Caco-2 (cell line): ENCODE measurements at places on chromosomes 2 and 18. TPM values are rescaled to one million over a fixed set of nuclear protein-coding genes. Genes with fewer than 3 reads are reported as not detected.
A peak's percentile ranks its signal among the peaks of the same experiment; 100 is the strongest.

The CCDC68 gene
- 6.9 and 7.6 TPM in 2 replicates for total RNA-seq

The LYPD1 gene
- total RNA-seq: 15.8 and 18.2 TPM in 2 replicates

The PKP4 gene
- total RNA-seq: 140 and 147 TPM in 2 replicates

The CCDC141 gene
- 11.5 and 16.6 TPM in 2 replicates for total RNA-seq

The CELF4 gene
- total RNA-seq: 0.11 TPM in 1 of 2 replicates, not detected in the other

The CNGA3 gene
- total RNA-seq: not detected in 2 replicates

The PLCL1 gene
- 1.6 TPM in 2 replicates for total RNA-seq

GRCh38 chr2:181241797-181242196 lies 215.4 kb upstream of the ITGA4 start:
- H3K36me3 ChIP-seq: no peaks in the 10 kb centered on the region
- no peak overlapping the region for H3K27ac ChIP-seq
- no peaks in the 10 kb centered on the region for H3K4me1 ChIP-seq
- H3K4me3 ChIP-seq: no peak overlapping the region
- H3K27me3 ChIP-seq: no peaks in the 10 kb centered on the region
- no peak for DNase-seq

DNA sequence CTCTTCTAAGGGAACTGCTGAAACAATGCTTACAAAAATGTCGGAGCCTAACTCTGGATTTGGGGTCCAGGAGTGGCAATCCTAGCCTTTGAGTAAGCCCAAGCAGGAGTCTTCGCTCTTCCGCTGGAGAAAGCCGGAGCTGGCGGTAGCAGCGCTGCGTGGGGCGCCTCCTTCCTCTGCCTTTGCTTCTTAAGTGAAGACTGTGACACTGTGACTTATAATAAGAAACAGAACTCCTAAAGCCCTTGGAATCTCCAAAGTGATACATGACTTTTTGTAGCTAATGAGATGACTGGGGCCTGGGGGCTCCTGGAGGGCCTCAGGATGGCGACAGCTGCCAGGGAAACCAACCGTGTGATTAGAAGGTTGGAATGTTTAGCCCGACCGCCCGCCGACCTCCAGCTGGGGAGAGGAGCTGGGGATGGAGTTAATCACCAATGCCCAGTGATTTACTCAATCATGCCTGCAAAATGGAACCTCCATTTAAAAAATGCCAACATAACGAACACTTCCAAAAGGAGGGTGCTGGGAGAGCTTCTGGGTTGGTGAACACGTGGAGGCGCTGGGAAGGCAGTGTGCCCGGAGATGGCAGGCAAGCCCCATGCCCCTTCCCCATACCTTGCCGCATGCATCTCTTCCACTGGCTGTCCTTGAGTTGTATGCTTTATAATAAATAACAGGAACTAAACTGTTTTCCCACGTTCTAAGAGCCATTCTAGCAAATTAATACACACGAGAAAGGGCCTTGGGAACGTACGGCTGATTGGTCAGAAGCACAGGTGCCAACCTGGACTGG lies 29.0 kb upstream of the MAL start:
- no peak for DNase-seq
- H3K36me3 ChIP-seq: no peaks in the 10 kb centered on the region
- no peaks in the 10 kb centered on the region for H3K4me1 ChIP-seq
- H3K4me3 ChIP-seq: no peak overlapping the region
- H3K27ac ChIP-seq: no peak overlapping the region
- no peaks in the 10 kb centered on the region; the same call in 1 of the 2 replicates for H3K27me3 ChIP-seq

- no peak for DNase-seq
- H3K4me3 ChIP-seq: no peak overlapping the region
Observed at GRCh38 chr2:80459028-80459427, 154.5 kb upstream of the LRRTM1 start.

GRCh38 chr2:39528701-39529100 lies 91.6 kb upstream of the MAP4K3 start:
- no peaks in the 10 kb centered on the region for H3K27me3 ChIP-seq
- no peak overlapping the region for H3K4me3 ChIP-seq
- H3K4me1 ChIP-seq: no peaks in the 10 kb centered on the region
- no peak overlapping the region for H3K27ac ChIP-seq

GRCh38 chr18:1361936-1362335 lies 457.3 kb downstream of the ADCYAP1 start:
- no peak overlapping the region for H3K4me3 ChIP-seq
- no peak overlapping the region for H3K27ac ChIP-seq
- H3K4me1 ChIP-seq: no peaks in the 10 kb centered on the region
- no peak for DNase-seq
- no peaks in the 10 kb centered on the region for H3K27me3 ChIP-seq
- H3K36me3 ChIP-seq: no peaks in the 10 kb centered on the region

DNA sequence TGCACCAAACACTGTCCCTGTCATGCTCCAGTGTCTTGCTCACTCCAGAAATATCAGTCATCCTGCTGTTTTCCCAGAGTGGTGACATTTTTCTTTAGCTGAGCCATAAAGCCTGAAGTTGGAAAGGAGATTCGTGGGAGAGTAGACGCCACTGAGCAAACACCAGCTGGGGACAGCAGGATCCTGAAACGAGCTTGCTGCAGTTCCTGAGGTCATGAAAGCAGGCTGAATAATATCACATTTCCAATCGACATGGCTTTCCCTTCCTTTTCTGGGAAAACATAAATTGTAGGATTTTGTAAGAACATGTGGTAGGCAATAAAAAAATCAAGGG lies 276.4 kb downstream of the CDCA7 start:
- H3K27ac ChIP-seq: no peak overlapping the region
- H3K4me1 ChIP-seq: no peaks in the 10 kb centered on the region
- no peaks in the 10 kb centered on the region for H3K27me3 ChIP-seq

DNA sequence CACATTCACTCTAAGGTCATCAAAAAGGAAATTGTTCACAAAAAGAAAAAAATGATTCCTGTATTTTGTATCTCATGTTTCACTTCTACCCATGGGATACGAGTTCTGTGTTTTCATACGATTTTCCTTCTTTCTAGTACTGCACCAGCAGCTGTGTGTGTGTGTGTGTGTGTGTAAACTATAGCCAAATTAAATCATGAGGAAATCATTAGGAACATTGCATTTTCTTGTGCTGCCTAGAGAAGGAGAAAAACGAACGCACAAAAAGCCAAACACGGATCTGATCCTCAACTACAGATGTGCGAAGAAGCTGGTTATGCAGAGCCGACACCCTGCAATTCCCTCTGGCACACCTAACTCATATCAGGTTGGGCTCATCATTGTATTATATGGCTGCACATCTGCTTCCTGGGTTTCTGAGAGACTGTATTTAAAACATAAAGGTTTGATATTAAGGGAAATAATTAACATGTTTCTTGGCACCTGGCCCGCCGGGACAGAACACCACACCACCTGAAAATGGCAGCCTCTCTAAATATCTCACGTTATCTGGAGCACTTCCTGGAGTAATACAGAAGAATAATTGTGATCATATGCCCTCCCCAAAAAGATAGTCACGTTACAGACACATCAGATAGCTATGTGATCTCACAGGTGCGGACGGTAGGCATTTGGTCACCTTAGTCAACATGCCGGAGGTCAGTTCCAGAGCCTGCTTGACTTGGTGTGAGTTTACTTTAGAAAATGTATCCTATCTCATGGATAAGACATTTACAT lies 586.3 kb upstream of the SALL3 start:
- H3K4me3 ChIP-seq: no peak overlapping the region
- H3K27me3 ChIP-seq: no peaks in the 10 kb centered on the region
- no peaks in the 10 kb centered on the region for H3K36me3 ChIP-seq
- H3K4me1 ChIP-seq: no peaks in the 10 kb centered on the region

DNA sequence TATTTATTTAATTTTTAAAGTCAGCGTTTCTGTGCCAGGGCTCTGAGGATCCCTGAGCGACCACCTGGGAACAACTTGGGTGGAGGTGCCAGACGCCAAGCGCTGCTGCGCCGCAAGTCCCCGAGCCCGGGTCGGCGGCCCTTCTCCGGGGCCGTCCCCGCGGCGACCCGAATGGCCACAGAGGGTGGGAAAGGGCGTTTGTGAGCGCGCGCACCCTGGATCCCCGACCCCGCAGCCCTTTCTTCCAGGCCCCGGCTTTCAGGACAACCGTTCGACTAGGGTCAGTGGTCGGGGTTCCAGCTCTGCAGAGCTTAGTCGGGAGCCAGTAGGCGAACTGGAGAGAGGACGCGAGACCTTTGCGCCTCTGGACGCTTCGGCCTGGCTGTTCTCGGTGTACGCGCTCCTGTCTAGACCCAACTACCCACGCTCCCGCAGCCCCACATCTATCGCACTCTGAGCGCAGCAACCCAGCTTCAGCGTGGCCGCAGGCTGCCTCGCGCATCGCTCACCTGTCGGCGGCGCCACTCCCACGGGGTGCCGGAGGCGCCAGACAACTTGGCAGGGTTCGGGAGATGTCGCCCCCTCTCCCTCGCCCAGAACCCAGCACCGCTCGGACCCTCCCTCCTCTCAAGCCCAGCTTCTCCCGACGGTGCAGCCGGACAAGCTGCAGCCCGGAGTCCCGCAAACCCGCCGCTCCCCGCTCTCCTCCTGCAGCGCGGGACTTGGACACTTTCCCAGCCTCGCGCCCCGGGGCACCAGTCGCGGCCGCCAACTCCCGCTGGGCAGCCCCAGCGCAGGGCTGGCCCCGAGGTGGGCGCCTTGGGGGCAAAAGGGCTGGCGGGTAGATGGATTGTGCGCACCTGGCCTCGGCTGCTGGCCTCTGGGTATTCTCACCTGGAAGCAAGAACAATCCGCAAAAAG lies 758 bp downstream of the LYPD1 start:
- peaks cover 11% of the 10 kb centered on the region for H3K4me1 ChIP-seq
- no peaks in the 10 kb centered on the region for H3K36me3 ChIP-seq
- no peaks in the 10 kb centered on the region; the same call in 1 of the 2 replicates for H3K27me3 ChIP-seq

GRCh38 chr18:78071166-78071710 lies 821.6 kb downstream of the GALR1 start:
- no peaks in the 10 kb centered on the region for H3K4me1 ChIP-seq
- no peaks in the 10 kb centered on the region for H3K27me3 ChIP-seq
- H3K4me3 ChIP-seq: no peak overlapping the region
- H3K27ac ChIP-seq: no peak overlapping the region
- no peaks in the 10 kb centered on the region for H3K36me3 ChIP-seq

- H3K4me1 ChIP-seq: peaks cover 23% of the 10 kb centered on the region; the same call in 1 of the 2 replicates
- H3K4me3 ChIP-seq: no peak overlapping the region
- H3K36me3 ChIP-seq: no peaks in the 10 kb centered on the region
Observed at GRCh38 chr2:101517758-101518271, 42.9 kb upstream of the RFX8 start.

- H3K36me3 ChIP-seq: no peaks in the 10 kb centered on the region
- H3K27ac ChIP-seq: no peak overlapping the region
- no peaks in the 10 kb centered on the region for H3K4me1 ChIP-seq
- H3K27me3 ChIP-seq: no peaks in the 10 kb centered on the region
Observed at GRCh38 chr2:148829618-148830017, 45.4 kb upstream of the KIF5C start.

DNA sequence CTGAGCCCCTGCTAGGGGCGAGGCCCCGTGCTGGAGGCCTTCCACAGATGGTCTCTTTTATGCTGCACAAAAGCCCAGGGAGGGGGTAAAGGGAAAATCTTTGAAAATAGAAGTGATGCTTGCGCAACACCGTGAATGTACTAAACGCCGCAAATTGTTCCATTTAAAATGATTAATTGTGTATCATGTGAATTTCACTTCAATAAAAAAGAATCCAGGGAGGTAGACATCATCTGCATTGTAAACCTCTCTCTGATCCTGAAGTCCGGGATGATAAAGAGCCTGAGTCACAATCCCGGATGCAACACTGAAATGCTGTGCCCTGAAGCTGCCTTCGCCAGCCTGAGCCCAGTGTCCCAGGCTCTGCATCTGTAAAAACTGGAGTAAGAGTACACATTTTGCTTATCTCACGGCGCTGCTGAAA lies 107.7 kb upstream of the PPP1CB start:
- H3K4me3 ChIP-seq: no peak overlapping the region
- no peak overlapping the region for H3K27ac ChIP-seq
- H3K4me1 ChIP-seq: peaks cover 33% of the 10 kb centered on the region

- 0 out of 2 replicates have a peak, but pooled peaks cover 5% of the 10 kb centered on the region for H3K4me1 ChIP-seq
- no peaks in the 10 kb centered on the region for H3K36me3 ChIP-seq
- no peak for DNase-seq
- H3K27me3 ChIP-seq: no peaks in the 10 kb centered on the region
- H3K27ac ChIP-seq: no peak overlapping the region
Observed at GRCh38 chr18:24543086-24543794, 82.8 kb downstream of the HRH4 start.

DNA sequence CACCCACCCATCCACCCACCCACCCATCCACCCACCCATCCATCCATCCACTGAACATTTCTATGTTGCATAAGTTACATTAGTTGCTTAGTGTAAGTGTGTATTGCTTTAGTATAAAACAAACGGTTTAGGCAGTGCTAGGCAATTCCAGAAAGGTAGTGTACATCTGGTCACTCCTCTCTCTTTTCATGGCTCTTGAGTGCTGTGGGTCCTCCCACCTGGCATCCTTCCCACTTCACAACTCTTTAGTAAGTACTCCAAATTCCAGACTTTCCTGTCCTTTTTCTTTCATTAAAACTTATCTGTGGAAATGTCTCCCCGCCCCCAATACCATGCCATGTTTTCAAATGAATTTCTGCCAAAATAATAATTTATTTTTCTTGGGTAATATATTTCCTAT lies 122.5 kb downstream of the PLEKHM3 start:
- H3K27me3 ChIP-seq: no peaks in the 10 kb centered on the region
- no peak for DNase-seq
- H3K4me1 ChIP-seq: peaks cover 32% of the 10 kb centered on the region
- H3K36me3 ChIP-seq: no peaks in the 10 kb centered on the region

DNA sequence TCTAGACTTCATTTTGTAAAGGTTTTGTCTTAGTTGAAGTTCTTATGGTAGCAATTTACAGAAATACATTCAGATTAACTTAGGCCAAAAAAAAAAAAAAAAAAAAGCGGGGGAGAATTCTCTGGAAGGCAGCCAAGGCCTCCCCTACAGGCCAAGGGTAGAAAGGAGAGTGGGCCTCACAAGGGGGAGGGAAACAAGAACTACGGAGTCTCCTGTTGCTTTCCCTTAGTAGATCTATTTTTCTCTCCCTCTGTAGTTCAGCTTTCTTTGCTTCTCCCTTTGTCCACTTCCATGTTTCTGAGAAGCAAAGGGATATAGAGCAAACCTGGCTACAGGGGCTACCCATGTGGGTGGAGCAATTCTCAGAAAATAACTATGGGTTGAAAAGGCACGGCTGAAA lies 2.4 kb upstream of the STK11IP start:
- no peak overlapping the region for H3K4me3 ChIP-seq
- H3K4me1 ChIP-seq: peaks cover 23% of the 10 kb centered on the region
- no peaks in the 10 kb centered on the region for H3K36me3 ChIP-seq
- peak overlapping the region; percentile 61 for H3K27ac ChIP-seq
- DNase-seq: no peak

DNA sequence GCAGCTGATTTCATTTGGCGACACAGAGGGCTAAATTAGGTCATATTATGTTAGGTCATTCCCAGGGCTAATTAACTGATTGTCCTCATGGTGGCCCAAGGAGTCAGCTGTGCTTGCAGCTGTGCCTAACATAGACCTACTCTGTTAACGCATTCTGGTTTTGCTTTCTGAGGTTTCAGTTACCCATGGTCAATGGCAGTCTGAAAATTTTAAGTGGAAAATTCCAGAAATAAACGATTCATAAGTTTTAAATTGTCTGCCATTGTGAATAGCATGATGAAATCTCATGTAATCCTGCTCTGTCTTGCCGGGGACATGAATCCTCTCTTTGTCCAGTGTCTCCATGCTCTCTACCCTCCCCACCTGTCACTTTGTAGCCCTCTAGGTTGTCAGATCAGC lies 168.7 kb downstream of the KCNS3 start:
- H3K27ac ChIP-seq: no peak overlapping the region
- H3K27me3 ChIP-seq: no peaks in the 10 kb centered on the region
- H3K36me3 ChIP-seq: no peaks in the 10 kb centered on the region
- H3K4me1 ChIP-seq: no peaks in the 10 kb centered on the region
- no peak overlapping the region for H3K4me3 ChIP-seq

- H3K27me3 ChIP-seq: no peaks in the 10 kb centered on the region
- DNase-seq: no peak
Observed at GRCh38 chr2:127039387-127040031, 67.4 kb downstream of the BIN1 start.
